ENCODE measurements at places on chromosomes 3 and 15. TPM values are rescaled to one million over a fixed set of nuclear protein-coding genes. Genes with fewer than 3 reads are reported as not detected.

RSL24D1 gene
- total RNA-seq: 63.5 TPM

SLTM gene
- total RNA-seq: 81.7 TPM

CAMKV gene
- total RNA-seq: not detected

NXPE3 gene
- total RNA-seq: 5.1 TPM

FAM174B gene
- total RNA-seq: 37.7 TPM

DNA sequence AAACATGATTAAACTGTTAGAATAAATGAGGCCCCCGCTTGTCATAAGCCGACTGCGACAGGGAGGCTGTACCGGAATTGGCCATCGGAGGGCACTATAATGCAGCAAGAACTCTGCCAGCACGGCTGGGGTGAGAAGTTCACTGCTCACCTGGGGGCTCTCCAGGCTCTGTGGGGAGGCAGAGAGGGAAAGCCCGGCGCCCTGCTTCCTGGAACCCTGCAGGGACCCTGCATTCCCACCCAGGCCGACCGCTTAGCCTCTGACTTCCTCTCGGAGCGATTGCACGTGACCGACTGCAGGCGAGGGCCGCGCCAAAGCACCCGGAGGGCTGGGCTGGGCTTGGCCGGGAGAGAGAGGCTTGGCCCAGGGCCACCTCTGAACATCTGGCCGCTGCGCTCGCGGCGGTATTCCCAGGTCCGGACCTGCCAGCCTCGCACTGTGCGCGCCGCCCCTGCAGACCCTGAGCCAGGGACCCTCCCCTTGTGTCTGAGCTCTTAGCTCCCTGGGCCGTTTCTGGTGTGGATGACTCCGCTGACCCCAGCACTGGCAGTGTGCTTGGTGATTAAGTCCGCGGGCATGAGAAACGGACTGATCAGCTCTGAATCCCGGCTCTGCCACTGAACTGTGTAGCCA lies 26.2 kb downstream of the DRD3 start:
- DNase-seq: peak; percentile 88

GRCh38 chr15:68551296-68551635 lies 27.5 kb upstream of the CORO2B start:
- DNase-seq: no peak

GRCh38 chr3:69406163-69406562 lies 20.3 kb upstream of the FRMD4B start:
- peak; percentile 75 for DNase-seq

DNA sequence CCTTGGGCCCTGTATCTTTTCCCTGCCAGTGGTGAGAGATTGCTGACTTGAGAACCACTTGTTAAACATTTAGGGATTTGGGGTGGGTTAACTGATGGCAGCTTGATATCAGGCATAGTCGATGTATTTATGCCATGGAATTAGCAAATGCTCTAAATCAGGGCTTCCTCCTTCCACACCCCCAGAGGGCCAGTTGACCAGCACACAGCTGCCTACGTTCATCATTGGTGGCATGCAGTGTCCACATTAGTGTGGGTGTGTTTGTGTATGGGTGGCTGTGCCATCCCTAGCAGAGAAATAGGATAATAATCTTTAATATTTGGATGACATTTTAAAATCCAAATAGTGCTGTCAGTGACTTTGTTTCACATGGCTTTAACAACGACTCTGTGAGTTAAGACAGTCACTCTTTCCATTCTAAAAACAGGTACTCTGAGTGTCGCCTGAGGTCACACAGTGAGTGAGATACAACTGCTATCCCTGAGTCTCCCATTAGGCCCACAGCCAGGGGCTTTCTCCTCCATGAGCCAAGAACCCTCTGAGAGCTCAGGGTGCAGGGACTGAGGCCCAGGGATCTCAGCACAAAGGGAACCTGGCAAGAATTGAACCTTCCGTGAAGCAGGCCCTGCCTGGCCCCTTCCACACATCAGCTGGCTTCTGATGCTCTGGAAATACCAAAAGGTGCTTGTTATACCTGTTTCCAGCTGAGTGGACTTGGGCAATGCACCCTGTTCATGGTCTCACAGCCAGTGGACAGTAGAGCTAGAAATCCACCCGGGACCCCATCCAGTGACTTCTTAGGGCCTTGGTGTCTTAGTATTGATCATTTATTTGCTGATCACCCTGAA lies 4.3 kb upstream of the LTF start:
- DNase-seq: no peak

DNA sequence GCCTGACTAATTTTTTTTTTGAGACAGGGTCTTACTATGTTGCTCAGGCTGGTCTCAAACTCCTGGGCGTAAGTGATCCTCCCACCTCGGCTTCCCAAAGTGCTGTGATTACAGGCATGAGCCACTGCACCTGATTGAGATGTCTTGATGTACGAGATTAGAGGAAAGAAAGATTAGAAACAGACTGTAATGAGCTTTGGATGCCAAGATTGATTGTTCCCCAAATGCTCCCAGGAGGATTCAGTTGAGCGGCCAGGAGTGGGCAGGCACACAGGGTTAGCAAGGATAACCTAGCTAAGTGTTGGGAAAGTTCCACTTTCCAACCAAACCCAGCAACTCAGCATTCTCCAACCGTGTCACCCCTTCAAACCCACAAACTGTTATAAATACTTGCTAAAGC lies 63.7 kb downstream of the SRGAP3 start:
- no peak for DNase-seq

GRCh38 chr3:72601983-72602750 lies 246.1 kb downstream of the SHQ1 start:
- DNase-seq: no peak

- peak; percentile 62 for DNase-seq
These were observed 17.0 kb downstream of the TMEM62 start for GRCh38 chr15:43150191-43150929.

DNA sequence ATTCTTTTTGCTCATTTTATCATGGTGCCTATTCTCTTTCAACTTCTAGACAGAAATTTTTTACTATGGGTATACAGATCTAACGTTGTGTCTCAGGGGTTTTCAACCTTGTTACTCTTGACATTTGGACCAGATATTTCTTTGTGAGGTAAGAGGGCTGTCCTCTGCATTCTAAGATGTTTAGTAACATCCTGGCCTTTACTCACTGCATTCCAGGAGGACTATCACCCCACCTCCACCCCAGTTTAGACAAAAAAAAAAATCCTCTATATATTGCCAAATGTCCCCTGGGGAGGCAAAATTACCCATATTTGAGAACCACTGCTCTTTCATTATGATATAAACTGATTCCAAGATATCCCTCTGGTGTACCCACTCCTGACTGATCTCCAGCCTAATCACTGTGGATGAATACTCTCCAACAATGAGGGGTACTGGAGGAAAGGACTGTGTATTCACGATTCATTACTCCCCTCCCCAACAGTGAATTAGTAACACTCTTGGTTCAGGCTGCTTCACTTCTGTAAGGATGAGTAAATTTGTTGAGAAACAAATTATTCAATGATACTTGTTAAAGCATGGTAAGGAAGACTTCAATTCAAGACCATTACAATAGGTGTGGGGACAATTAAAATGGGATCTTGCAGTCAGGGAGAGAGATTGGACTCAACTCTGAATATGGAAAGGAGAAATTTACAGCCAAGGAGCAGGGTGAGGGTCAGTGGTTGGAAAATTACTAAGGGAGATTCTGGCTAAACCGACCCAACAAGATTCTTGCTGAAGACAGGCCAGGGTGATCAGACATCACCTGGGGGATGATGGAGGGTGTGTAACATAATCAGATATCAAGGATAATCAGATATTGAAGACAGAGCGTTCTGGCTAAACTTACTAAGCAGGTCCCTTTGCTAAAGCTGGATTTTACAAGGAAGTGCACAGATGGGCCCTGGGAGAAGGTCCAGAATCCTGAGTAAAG lies 123.8 kb upstream of the DAZL start:
- DNase-seq: no peak

DNA sequence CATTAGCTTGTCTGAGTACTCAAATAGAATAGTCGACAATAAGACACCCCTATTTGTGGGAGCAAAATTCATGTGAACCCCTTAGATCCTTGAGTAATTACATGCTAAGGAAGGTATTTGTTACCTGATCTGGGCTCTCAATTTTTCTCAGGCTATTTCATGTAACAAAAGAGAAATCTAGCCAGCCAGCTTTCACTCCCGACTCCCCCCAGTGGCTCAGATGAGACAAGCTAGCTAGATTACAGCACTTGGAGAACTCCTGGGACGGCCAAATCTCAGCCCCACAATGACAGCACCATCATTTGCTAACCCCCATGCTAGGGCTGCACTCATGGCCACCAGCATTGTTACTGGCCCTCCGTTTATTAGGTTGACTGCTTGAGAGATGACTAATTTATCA lies 41.3 kb downstream of the GLDN start:
- DNase-seq: peak; percentile 70

DNA sequence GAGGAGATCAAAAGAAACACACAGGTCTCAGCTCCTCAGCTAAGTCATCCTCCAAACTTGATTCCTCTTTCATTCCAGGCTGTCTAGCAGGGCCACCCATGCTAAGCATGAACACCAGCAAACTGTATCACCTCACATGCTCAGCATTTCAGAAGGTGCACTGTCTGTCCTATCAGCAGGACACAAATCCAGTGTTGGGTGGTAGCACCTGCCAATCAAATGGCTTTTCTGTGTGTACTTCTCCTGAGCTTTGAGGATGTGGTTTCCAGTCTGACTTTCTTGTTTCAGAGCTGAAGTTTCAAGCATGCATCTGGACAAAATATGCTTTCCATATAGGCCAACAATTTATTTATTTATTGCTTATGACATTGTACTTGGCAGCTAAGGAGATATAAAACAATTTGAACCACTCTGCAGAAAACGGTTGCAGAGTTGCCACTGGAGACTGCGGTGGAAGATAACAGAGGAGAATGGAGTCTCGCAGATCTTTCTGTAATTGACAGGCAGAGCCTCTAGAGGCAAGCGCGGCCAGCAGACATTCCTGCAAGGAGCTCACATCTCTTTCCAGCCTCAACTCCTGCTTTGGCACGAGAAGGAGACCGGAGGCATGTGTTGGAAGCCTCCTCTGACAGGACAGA lies 167.1 kb upstream of the WNT5A start:
- no peak for DNase-seq

- DNase-seq: no peak
These were observed 68.2 kb upstream of the ADAMTSL3 start for GRCh38 chr15:83585601-83586335.

- DNase-seq: no peak
These were observed 351.5 kb upstream of the TPM1 start for GRCh38 chr15:62691008-62691407.

DNA sequence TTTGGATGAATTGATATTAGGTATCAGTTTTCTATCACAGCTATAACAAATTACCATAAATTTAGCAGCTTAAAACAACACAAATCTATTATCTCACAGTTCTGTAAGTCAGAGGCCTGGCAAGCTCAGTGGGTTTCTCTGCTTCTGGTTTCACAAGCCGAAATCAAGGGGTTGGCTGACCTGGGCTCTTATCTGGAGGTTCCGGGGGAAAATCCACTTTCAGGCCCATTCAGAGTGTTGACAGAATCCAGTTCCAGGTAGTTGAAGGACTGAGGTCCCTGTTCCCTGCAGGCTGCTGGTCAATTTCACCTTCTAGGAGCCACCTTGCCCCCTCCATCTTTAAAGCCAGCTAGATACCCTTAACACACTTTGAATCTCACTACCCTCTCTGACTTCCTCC lies 11.1 kb upstream of the HHATL start:
- DNase-seq: no peak

GRCh38 chr3:123459862-123460261 lies 11.0 kb upstream of the ADCY5 start:
- no peak for DNase-seq

GRCh38 chr3:87361271-87361670 lies 84.9 kb upstream of the POU1F1 start:
- DNase-seq: no peak
